Myometrial cell (primary cell): ENCODE measurements at places on chromosomes 2 and 18. TPM values are rescaled to one million over a fixed set of nuclear protein-coding genes. Genes with fewer than 3 reads are reported as not detected.

The CAPN14 gene
- under 0.01 TPM in 2 replicates for total RNA-seq

The G6PC2 gene
- total RNA-seq: not detected in 2 replicates

The GREB1L gene
- total RNA-seq: 0.89 and 1.2 TPM in 2 replicates

The SERPINB3 gene
- not detected in 2 replicates for total RNA-seq

The ARMC9 gene
- total RNA-seq: 57.1 and 62.6 TPM in 2 replicates

The ANO7 gene
- 0.29 TPM in 1 of 2 replicates, not detected in the other for total RNA-seq

The FBXO15 gene
- 0.53 and 0.58 TPM in 2 replicates for total RNA-seq
